Activated naive CD4-positive, alpha-beta T cell treated with anti-CD3 and anti-CD28 coated beads, Interleukin-2, amount 50 U/mL, for 72 hours (primary cell): ENCODE measurements at places on chromosomes 13 and 19. TPM values are rescaled to one million over a fixed set of nuclear protein-coding genes. Genes with fewer than 3 reads are reported as not detected.

Gene OR7A10
- not detected for total RNA-seq

Gene TINCR
- 0.82 TPM for total RNA-seq

Gene PTPRH
- total RNA-seq, result not detected

Gene HCN2
- 0.58 TPM for total RNA-seq

Gene PLIN4
- 0.08 TPM for total RNA-seq

Gene RAB3A
- total RNA-seq, result 8.9 TPM

Gene B3GNT8
- 0.55 TPM for total RNA-seq

Gene FAM216B
- total RNA-seq, result not detected

- DNase-seq, result no peak
Observed at GRCh38 chr13:106241974-106242953, 293.2 kb downstream of the EFNB2 start.

- DNase-seq, result peak; percentile 66
Observed at GRCh38 chr19:246551-246950, 44.7 kb downstream of the PLPP2 start.

DNA sequence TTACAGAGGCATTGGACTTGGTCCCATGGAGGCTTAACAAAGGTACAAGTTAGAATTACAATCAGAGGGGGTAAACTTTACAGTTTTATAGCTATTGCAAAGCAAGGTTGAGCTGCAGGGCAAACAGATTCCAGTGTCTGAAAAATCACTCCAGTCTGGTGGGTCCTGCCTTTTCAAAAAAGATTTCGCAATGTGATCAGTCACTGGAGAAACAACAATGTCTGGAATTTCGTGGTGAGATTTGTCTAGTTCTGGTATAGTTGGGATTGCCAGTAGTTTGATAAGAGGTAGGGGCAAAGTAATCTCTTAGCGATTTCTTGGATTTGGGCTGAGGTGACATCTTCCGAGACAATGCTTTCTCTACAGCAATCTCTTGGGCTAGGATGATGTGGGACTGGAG lies 1198.2 kb upstream of the PCDH9 start:
- no peak for DNase-seq

DNA sequence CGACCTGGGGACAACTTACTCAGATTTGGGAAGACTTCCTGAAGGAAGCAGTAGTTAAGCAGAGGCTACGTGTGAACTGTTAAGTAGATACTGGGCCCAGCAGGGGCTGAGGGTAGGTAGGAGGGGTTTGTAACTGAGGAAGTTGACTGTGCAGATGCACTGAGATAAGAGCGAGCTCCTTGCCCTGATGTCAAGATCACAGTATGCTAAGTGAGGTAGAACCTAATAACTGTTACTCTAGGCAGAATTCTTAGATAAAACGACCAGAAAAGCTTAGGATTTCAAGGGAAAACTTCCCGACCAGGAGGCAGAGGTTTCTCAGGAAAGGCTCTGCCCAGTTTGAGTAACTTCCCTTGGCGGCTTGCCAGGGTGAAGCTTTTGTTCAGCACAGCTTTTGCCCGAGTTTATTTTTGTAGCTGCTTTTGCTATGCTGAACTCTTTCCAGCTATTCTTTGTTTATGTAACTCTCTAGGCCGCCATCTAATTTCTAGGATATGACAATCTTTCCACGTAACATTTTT lies 632.1 kb downstream of the DIAPH3 start:
- no peak for DNase-seq

DNA sequence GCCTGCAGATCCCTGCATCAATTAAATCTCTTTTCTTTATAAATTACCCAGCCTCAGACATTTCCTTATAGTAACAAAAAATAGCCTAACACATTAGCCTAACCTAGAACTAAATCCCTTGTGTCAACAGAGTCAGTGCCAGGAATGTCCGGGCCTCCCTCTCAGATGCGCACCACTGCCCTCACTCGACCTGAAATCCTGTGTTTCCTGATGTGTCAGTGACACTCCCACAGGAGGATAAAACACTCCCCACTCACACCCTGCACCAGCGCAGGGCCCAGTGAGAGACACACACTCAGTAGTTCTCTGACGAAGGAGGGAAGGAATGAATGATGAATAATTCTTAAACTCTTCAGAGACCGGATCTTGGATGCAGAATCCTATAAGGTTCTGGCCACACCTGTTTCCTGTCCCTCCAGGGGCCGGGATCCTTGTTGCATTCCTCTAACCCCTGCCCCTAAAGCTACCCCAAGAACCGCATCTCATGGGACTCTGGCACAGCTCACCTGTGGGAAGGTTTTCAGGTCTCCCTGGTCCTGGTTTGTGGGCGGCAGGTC lies 3.1 kb downstream of the CEACAM3 start:
- DNase-seq, result no peak

- no peak for DNase-seq
Observed at GRCh38 chr13:84380866-84381265, 498.6 kb upstream of the SLITRK1 start.

- DNase-seq, result peak; percentile 95
Observed at GRCh38 chr19:9768175-9769112, at the start of gene ZNF846. Gene ZNF846 (minus strand): TSS chr19:9768738. CDS start chr19:9764950, 3,788 bp downstream.

- no peak for DNase-seq
Observed at GRCh38 chr13:104085611-104086010, 1019.4 kb upstream of the SLC10A2 start.

DNA sequence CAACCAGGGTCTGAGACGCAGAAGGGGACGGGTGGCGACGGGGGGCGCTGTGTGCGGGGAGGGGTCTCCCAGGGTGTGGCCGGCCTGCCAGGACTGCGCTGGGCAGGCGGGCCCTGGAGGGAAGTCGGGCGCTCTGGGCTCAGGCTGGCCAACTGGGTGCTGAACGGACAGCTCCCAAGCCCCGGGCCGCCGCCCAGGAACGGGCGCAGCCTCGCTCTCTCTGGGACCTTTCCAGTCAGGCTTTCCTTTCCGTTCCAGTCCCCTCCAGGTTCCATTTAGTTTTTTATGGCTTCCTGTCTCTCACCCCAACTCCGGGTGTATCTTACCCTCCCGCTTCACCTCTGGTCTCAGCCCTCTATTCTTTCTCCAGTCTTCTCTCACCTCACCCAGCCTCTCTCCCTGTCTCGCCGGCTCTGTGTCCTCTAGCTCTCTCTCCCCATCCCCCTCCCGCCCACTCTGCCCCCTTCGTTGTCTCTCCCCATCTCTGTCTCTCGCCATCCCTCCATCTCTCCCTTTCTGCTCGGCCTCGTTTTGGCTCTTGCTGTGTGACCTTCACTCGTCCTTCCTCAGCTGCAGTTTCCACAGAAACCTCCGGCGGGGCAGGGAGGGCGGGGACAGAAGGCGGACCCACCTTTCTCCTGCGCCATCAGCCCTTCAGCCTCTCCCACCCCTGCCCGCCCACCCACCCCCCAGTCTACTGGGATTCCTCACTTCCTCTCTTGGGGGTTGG lies 3.3 kb upstream of the ATP1A3 start:
- peak; percentile 64 for DNase-seq

- DNase-seq, result no peak
Observed at GRCh38 chr13:46648166-46648607, 95.2 kb downstream of the LRCH1 start.

- DNase-seq, result no peak
Observed at GRCh38 chr13:48400850-48401291, 12.0 kb downstream of the LPAR6 start.

DNA sequence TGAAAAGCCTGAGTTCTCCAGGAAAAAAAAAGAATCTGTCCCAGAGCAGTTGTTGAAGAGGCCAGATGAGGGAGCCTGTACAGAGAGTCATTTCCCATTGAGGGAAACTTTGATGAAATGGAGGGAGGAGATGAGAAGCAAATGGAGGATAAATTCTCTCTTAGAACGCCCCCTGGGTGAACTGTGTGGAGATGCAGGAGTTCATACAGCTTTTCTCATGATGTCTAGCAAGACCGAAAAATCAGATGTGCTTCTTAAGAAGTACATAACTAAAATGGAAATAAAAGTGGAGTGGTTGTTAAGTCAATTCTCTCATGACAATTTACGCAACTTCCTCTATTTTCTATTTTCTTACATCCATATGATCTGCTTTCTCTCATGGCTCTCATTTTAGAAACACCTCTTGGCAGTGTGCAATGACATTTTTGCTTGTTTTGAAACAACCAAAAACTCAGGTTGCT lies 1263.1 kb downstream of the PCDH9 start:
- DNase-seq, result no peak

- DNase-seq, result no peak
Observed at GRCh38 chr13:80654638-80655249, 313.8 kb upstream of the SPRY2 start.

- DNase-seq, result no peak
Observed at GRCh38 chr13:34933786-34934185, 8.3 kb upstream of the NBEA start.

DNA sequence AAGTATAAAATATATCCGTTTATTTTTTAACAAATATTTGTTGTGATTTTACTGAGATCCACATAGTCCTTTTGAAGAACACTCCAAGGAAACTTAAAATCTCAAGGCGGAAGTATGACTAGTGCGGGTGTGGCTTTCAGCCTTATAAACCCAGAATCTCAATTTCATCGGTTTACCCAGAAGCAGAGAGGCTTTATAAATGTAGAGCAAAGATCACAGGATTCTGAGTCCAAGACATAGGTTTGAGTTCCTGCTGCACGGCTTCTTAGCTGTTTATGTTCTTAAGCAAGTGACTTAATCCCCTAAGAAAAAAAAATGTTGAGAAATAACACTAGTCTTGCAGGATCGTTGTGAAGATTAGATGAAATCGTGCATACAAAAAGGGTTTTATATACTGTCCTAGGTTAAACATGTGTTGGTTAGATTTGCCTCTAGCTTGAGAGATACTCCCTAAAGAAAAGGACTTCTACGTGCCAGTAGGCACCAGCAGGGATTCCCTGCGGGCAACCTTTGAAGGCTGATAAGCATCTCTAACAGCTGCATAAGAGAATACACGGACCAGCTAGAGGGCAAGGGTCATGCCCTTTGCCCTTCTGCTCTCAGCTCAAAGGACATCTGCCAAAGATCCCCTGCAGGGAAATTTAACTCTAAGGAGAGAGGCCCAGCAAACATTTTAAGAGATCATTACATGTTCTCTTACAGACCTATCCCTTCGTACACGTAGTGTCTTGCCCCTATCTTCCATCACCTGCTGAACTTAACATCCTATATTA lies 130.4 kb upstream of the MIR17HG start:
- DNase-seq, result no peak

DNA sequence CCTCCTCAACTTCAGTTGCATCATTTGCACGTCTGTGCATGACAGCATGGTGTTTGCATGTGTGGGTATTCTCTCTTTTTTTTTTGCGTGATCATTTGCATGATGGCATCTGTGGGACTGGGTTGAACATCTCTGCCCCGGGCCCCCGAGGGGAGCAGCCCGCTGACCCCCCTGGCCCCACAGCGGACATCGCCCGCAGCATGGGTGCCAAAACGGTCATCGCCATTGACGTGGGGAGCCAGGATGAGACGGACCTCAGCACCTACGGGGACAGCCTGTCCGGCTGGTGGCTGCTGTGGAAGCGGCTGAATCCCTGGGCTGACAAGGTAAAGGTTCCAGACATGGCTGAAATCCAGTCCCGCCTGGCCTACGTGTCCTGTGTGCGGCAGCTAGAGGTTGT lies 23.1 kb downstream of the PNPLA6 start:
- DNase-seq, result no peak

DNA sequence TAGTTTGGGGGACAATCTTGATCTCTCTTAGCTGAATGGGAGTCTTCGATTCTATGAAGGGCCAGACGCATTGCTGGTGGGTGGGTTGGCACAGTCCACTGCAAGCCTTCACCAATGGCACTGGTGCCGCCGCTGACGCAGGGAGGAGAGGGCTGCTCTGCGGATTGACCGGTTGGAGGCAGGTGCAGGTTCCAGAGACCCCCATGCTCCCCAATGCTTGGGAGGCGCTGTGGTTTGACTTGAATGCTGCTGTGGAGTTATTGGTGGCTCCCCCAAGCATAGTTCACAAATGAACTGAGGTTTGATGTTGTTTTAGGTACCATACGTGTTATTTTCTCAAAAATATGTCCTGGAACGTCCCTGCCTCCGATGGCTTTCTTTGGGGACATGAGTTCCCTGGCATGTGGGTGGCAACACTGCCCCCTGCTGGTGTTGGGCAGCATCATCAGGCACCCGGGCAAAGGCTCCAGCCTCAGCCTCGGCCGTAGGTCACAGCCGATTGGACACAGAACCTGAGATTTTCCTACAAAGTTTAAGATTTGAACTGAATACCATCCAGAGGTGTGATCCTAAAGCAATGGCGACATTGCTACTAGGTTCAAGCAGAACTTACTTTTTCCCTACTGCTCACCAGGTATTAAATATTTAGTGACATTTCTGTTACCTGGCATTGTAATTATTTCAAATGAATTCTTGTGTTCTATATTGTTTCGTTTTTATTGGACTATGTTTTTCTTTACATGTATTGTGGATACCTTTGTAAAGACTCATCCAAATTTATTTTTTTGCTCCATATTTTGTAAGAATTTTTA lies 95.5 kb downstream of the ANKRD10 start:
- peak; percentile 75 for DNase-seq

DNA sequence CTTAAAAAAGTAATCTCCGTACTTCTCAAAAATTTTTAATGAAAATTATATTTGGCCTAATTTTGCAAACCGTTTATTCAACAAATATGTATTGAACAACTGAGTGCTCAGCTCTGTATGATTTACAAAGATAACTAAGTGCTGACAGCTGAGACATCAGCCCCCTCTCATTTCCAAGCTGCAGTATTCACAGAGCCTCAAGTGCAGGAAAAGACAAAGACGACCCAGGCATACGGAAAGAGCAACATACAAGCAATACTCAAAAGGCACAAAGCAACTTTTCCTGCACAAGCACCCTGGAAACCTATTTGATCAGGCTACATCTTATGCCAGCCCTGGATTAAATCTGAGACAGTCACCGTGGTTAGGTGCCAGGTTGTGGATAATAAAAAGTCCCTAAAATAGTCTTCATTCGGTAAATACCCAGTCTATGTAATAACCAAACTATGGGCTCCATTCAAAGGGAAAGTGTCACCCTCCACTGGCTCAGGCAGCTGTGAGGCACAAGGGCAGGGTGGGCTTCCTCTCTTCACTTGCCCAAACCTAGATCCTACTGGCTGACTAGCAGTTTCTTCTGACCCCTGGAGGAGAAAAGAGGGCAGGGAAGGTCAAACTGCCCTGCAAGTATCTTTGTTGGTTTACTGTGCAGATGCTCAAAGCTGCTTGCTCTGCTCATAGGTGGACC lies 65.5 kb downstream of the TBC1D4 start:
- DNase-seq, result no peak

GRCh38 chr19:12757544-12758274 lies 6.1 kb downstream of the BEST2 start:
- DNase-seq, result peak; percentile 86

DNA sequence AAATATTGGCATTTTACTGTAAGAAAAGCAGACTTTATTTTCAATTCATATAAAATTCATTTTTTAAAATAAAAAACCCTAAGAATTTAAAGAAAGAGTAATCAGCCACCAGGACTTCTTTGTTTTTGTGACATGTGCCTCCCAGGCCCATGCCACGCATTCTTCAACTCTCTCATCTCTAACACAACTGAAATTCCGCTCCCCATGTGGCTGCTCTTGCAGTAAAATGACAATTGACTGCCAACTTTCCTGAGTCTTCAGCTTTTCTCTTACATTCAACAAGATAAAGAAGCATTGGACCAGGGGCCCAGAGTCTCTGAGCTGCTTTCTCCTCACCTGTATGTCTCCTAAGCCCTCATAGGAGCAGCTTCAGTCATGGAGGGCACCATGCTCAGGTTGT lies 372.1 kb downstream of the UQCRFS1 start:
- no peak for DNase-seq

GRCh38 chr13:67474115-67474514 lies 244.0 kb upstream of the PCDH9 start:
- no peak for DNase-seq

- DNase-seq, result no peak
Observed at GRCh38 chr13:54165581-54166215, 1137.1 kb downstream of the OLFM4 start.

GRCh38 chr13:44355621-44356020 lies 18.0 kb upstream of the SERP2 start:
- DNase-seq, result no peak

- DNase-seq, result no peak
Observed at GRCh38 chr13:33349288-33349985, 63.9 kb upstream of the STARD13 start.
